ENCODE measurements at places on chromosomes 16 and 17. TPM values are rescaled to one million over a fixed set of nuclear protein-coding genes. Genes with fewer than 3 reads are reported as not detected.

Gene MILR1
- 1.8 TPM for total RNA-seq

DNA sequence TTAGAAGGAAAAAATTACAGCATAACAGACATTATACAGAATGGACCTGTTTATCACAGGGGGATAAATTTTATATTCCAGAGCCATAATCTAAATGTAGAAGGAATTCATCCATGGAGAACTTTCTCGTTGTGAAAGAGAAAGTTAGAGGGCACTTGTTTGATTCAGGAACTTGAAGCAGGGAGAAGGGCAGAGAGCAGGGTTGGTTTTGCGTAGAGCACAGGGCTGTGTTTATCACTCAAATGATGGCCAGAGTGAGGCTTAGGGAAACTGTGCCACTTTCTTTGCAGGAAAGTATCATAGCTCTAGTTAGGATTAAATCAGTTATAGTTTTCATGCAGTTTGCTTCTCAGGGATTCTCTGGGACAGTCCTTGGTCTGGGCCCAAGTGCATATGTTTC, 29.1 kb upstream of the MED13 start:
- H3K27ac ChIP-seq = no peak overlapping the region
- H3K4me1 ChIP-seq = no peaks in the 10 kb centered on the region
- no peak for DNase-seq
- H3K36me3 ChIP-seq = no peaks in the 10 kb centered on the region
- H3K4me3 ChIP-seq = no peak overlapping the region
- H3K27me3 ChIP-seq = no peaks in the 10 kb centered on the region

Gene TMEM235
- total RNA-seq = not detected

DNA sequence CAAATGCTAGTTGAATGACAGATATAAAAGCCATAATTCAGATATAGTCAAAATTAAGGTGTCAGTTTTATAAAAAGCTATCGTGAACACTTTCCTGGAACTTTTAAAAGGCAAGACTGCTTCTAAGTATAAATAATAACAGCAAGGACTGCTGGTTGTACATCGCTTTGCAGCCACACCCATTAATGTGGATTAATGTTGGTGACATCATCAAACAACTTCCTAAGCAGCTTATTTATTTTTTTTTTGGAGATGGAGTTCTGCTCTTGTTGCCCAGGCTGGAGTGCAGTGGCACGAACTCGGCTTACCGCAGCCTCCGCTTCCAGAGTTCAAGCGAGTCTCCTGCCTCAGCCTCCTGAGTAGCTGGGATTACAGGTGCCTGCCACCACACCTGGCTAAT, 4.6 kb downstream of the GNA13 start:
- H3K36me3 ChIP-seq = peaks cover 37% of the 10 kb centered on the region
- H3K27ac ChIP-seq = peak overlapping the region; percentile 99
- H3K4me3 ChIP-seq = no peak overlapping the region
- peaks cover 78% of the 10 kb centered on the region for H3K4me1 ChIP-seq
- no peak for DNase-seq
- no peaks in the 10 kb centered on the region for H3K27me3 ChIP-seq

GRCh38 chr17:41614098-41614497, 1.5 kb upstream of the KRT16 start:
- no peaks in the 10 kb centered on the region for H3K36me3 ChIP-seq
- no peaks in the 10 kb centered on the region for H3K4me1 ChIP-seq
- DNase-seq = peak; percentile 52
- H3K27me3 ChIP-seq = peaks cover 17% of the 10 kb centered on the region
- no peak overlapping the region for H3K4me3 ChIP-seq

DNA sequence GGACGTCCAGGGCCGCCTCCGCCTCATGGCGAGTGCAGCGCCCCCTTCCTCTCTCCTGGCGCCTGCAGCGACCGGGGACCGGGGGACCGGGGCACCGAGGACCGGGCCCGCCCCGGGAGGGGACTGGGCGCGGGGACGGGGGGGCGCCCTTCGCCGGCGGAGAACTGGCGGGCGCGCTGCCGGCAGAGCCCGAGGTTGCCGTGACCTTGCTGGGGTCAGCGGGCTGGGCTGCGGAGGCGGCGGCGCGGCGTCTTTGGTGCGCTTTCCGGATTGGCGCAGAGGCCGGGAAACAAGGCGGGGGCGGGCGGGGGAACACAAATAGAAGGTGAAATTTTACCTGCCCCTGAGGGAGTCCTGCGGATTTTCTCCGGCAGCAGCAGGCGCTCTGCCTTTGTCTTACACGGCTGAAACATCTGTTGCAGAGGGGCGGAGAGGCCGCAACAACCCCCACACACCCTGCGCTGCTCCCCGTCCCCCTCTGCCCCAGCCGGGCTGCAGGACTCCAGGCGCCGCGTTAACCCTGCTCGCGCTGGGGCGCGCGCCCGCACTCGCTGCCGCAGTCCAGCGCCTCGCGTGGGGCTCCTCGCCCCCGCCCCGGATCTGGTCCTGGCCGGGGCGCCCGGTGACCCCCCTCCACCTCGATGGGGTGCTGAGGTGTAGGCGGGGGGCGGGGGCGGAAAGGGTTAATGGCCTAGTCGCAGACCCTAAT, 53.5 kb downstream of the SREBF1 start:
- DNase-seq = no peak
- H3K4me3 ChIP-seq = peak overlapping the region; percentile 55
- no peaks in the 10 kb centered on the region for H3K27me3 ChIP-seq
- peaks cover 2% of the 10 kb centered on the region for H3K4me1 ChIP-seq
- H3K36me3 ChIP-seq = no peaks in the 10 kb centered on the region

- no peaks in the 10 kb centered on the region for H3K36me3 ChIP-seq
- no peak overlapping the region for H3K27ac ChIP-seq
- H3K4me3 ChIP-seq = no peak overlapping the region
- no peaks in the 10 kb centered on the region for H3K27me3 ChIP-seq
Observed at GRCh38 chr17:10477701-10478100, 8.3 kb upstream of the MYH4 start.

DNA sequence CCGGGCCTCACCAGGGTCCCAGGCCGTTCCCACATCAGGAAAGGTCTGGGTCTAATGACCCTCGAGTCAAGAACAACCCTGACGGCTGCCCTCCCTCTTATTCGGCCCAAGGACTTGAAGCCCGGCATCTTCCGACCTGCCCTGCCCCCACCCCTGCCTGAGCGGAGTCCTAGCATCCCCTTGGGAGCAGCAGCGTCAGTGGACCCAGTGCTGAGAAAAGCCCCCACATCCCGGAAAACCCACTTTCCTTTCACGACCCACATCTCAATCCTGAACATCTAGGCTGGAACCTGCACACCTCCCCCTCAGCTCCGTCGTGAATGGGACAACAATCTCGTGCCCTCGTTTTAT, 769 bp downstream of the TMEM88 start:
- H3K4me1 ChIP-seq = peaks cover 53% of the 10 kb centered on the region
- H3K27ac ChIP-seq = peak overlapping the region; percentile 94
- peak; percentile 77 for DNase-seq
- peak overlapping the region; percentile 76 for H3K4me3 ChIP-seq
- H3K36me3 ChIP-seq = peaks cover 11% of the 10 kb centered on the region
- no peaks in the 10 kb centered on the region for H3K27me3 ChIP-seq

GRCh38 chr17:61002316-61002736, 324.7 kb downstream of the BCAS3 start:
- no peaks in the 10 kb centered on the region for H3K36me3 ChIP-seq
- no peak overlapping the region for H3K27ac ChIP-seq
- no peak overlapping the region for H3K4me3 ChIP-seq
- no peaks in the 10 kb centered on the region for H3K4me1 ChIP-seq
- no peaks in the 10 kb centered on the region for H3K27me3 ChIP-seq
- no peak for DNase-seq

- H3K27me3 ChIP-seq = no peaks in the 10 kb centered on the region
- no peaks in the 10 kb centered on the region for H3K36me3 ChIP-seq
- H3K27ac ChIP-seq = no peak overlapping the region
- DNase-seq = no peak
- H3K4me1 ChIP-seq = no peaks in the 10 kb centered on the region
Observed at GRCh38 chr17:44736551-44737240, 22.1 kb upstream of the ADAM11 start.

Gene KRT20
- total RNA-seq = not detected

DNA sequence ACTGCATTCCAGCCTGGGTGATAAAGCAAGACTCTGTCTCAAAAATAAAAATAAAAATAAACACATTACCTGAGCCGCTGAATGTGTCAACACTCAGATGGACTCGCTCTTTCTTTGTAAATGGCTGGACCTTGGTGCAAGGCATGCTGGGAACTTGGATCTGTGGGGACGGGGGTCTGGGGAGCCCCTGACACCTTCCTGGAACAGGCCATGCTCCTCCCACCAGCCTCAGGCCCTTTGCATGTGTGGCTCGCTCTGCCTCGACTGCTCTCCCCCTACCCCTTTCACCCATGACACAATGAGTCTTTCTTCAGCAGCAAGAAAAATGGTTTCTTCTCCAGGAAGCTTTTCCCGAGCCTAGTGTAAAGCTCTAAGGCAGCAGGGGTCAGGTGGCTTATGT, 94.0 kb upstream of the CDH5 start:
- no peak for DNase-seq
- no peak overlapping the region for H3K4me3 ChIP-seq
- no peaks in the 10 kb centered on the region for H3K36me3 ChIP-seq
- H3K27me3 ChIP-seq = no peaks in the 10 kb centered on the region
- H3K27ac ChIP-seq = no peak overlapping the region

GRCh38 chr17:62478424-62478879, at the start of gene TLK2:
Gene TLK2 (plus strand): TSS chr17:62478825. CDS start chr17:62481126, 2,301 bp downstream.
- peak within 1 kb of the TSS; percentile 87 for H3K4me3 ChIP-seq
- DNase-seq = peak; percentile 91
- H3K36me3 ChIP-seq = no peaks in the 10 kb centered on the region
- peak within 1 kb of the TSS; percentile 98 for H3K27ac ChIP-seq

- no peak overlapping the region for H3K27ac ChIP-seq
- H3K36me3 ChIP-seq = no peaks in the 10 kb centered on the region
- no peaks in the 10 kb centered on the region for H3K4me1 ChIP-seq
- H3K4me3 ChIP-seq = no peak overlapping the region
- H3K27me3 ChIP-seq = no peaks in the 10 kb centered on the region
Observed at GRCh38 chr17:82675476-82676245, 22.8 kb downstream of the RAB40B start.

GRCh38 chr16:52528393-52529065, 18.4 kb downstream of the TOX3 start:
- no peaks in the 10 kb centered on the region for H3K4me1 ChIP-seq
- no peak overlapping the region for H3K27ac ChIP-seq
- no peak overlapping the region for H3K4me3 ChIP-seq
- H3K27me3 ChIP-seq = no peaks in the 10 kb centered on the region
- DNase-seq = no peak

DNA sequence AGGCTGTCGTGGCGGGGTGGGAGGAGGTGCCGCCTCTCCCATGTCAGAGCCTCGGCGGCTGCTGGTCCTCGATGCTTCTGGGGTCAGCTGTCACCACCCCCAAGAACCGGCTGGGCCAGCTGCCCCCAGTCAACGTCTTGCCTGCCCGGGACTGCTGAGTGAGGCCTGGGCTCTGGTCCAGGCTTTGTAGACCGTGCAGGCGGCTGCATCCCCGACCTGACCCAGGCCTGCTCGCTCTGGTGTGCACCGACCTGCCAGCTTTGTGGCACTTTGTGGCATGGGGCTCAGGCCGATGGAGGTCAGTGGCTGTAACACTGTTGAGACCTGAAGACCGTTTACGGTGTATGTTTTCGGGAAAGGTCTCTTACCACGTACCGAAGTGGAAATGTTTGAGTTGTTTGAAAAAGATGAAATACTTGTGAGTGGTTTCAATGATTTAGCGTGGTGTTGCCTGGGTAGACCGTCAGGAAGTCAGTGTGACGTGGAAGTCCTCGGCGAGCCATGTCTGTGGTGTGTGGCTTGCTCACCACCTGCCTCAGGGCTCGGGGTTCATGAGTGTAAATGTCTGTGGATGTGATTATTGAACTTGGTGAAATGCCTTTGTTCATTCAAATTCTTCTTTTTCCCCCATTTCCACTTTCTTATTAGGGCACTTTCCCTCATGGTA, 53.2 kb upstream of the ZNF750 start:
- H3K36me3 ChIP-seq = peaks cover 17% of the 10 kb centered on the region
- H3K27me3 ChIP-seq = no peaks in the 10 kb centered on the region
- H3K27ac ChIP-seq = peak overlapping the region; percentile 46
- H3K4me1 ChIP-seq = no peaks in the 10 kb centered on the region
- no peak for DNase-seq

Gene HASPIN
- total RNA-seq = under 0.01 TPM

Gene LRRC46
- total RNA-seq = 0.28 TPM

Gene CMTM1
- total RNA-seq = 1.9 TPM

- H3K27me3 ChIP-seq = peaks cover 26% of the 10 kb centered on the region
- H3K36me3 ChIP-seq = no peaks in the 10 kb centered on the region
- no peak for DNase-seq
Observed at GRCh38 chr17:37735165-37735564, 9.7 kb downstream of the HNF1B start.

Measured in sigmoid colon (tissue), 7 donors.